ENCODE measurements at places on chromosomes 1 and 21.

- no peaks in the 10 kb centered on the region for H3K4me1 ChIP-seq
- H3K4me3 ChIP-seq = no peak overlapping the region
- H3K27ac ChIP-seq = peak overlapping the region; percentile 76
- no peaks in the 10 kb centered on the region for H3K27me3 ChIP-seq
- no peak for DNase-seq
- H3K36me3 ChIP-seq = no peaks in the 10 kb centered on the region
These were observed 4.5 kb downstream of the EPHA2 start for GRCh38 chr1:16151196-16151994.

GRCh38 chr1:155931332-155932038, 2.7 kb downstream of the KHDC4 start:
- no peak overlapping the region for H3K27ac ChIP-seq
- peaks cover 9% of the 10 kb centered on the region for H3K36me3 ChIP-seq
- no peak for DNase-seq
- H3K27me3 ChIP-seq = no peaks in the 10 kb centered on the region

DNA sequence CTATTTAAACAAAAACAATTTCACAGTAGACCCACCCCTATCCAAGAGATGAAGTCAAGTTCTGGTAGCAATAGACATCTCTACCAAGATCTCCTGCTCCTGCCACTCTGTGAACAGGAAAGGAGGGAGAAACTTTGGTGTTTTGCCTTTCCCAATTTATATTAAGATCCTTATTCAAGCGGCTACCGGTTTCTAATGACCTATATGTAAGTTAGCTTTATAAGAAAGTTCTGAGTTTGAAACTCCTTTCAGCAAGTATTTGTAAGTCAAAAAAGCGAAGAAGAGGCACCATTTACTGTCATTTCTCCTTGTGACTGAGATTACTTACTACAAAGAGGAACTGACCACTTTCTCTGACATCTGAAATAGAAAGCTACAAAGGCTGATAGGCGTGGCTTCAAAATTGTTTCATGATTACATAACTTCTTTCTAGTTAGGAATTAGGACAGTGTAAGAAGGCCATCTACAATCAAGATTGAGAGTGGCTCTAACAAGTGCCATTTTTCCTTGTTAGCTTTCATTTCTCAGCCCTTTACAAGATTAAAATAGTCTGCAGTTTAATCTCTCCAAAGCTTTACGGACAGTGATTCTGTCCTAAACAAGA, at the start of gene MNDA:
MNDA (plus strand) TSS at position 448 of the 604 bp plus-strand sequence. CDS start 10,803 bp downstream, outside the sequence.
- no peaks in the 10 kb centered on the region for H3K4me1 ChIP-seq
- no peak for DNase-seq
- H3K27ac ChIP-seq = no peak within 1 kb of the TSS
- H3K36me3 ChIP-seq = no peaks in the 10 kb centered on the region

DNA sequence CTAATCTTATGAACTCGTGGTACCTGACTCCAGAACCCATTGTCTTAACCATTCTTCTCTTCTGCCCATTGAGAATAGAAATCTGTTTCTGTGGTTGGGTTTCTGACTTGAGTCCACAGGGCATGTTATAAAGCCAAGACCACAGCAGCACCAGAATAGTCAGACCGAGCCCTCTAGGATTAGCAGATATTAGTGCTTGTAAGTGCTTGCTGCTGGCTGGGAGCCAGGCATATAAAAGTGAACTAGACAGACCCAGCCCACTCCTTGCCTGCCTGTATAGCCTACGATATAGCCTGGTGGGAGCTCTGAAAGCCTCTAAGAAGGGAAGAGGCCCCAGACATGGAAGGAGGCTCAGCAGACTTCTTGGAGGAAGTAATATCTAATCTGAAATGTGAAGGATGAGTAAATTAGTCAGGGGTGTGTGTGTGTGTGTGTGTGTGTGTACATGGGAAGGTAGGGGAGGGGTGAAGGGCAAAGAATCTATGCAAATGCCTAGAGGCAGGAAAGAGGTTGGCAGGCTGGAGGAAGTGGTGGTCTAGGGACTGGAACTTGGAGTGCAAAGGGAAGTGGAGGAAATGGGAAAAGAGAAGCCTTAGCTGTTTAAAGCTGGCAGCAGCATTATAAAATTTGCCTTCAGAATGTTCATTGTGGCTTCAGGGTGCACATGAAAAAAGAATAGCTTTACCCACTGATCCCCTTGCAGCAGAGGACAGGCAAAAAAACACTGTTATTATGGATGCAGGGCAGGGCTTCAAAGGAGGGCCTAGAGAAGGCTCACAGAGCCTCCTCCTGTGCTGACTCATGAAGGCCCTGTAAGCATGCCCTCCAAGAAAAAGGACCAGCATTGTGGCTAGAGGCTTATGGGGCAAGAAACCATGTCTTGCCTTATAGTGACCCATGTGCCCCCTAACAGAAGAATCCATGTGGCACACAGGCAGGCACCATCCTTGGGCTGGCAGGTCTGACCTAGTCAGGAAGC, 169.2 kb downstream of the LMX1A start:
- H3K27me3 ChIP-seq = no peaks in the 10 kb centered on the region
- H3K4me1 ChIP-seq = no peaks in the 10 kb centered on the region
- peak; percentile 10 for DNase-seq
- H3K36me3 ChIP-seq = no peaks in the 10 kb centered on the region
- H3K27ac ChIP-seq = no peak overlapping the region

DNA sequence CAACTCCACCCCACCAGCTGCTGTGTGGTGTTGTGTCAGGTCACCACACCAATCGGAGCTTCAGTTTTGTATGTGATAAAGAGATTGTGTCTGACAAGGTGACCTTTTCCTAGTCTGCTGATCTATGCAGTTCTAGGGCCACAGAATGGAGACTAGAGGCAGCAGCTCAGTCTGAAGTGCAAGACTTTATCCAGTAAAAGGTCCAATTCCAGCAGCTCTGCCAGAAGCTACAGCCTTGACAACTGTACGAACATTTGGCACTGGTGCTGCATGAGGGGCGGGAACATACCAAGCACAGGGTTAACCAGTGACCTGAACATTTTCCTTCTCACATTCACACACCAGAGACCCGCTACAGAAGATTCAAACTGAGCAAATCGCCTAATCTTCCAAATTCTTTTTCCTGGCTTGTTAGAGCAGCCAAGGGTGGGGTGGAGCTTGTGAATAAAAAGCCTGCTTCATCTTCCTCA, 9.3 kb downstream of the FMO1 start:
- no peaks in the 10 kb centered on the region for H3K36me3 ChIP-seq
- H3K27ac ChIP-seq = no peak overlapping the region
- no peak for DNase-seq
- H3K27me3 ChIP-seq = no peaks in the 10 kb centered on the region
- H3K4me1 ChIP-seq = no peaks in the 10 kb centered on the region

DNA sequence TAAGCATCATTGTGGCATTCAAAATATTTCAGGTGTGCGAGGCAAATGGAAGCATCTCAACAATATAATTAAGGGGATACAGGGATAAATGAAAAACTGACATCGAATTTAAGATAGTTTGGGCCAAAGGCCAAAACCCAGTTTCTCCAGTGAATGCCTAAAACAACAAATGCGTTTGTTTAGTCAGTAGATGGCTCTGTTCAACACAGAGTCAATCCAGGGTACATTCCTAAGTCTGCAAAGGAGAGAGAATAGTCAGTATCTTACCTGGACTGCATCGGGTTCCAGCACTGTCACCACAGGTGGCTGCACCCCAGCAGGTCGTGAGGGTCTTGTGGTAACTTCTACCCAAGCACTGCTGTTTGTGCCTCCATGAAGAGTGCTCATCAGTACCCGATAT, 321.1 kb downstream of the KCTD3 start:
- no peaks in the 10 kb centered on the region for H3K36me3 ChIP-seq
- H3K4me1 ChIP-seq = no peaks in the 10 kb centered on the region

DNA sequence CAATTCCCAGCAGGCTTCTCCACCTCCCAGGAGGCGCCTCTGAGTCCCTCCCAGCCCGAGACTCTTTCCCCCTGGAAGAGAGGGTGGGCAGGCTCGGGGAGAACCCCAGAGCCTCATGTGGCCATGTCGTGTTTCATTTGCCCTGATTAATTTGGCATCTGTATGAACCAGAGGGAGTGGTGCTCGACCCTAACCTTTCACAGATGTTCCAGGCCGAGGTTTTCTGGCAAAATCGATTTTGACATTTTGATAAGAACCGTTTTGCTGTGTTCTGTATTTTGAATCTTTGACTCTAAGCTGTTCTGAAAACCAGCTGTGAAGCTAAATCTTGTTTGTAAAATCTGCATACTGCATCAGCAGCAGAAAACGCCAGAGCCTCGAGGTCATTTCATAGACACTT, 367.4 kb downstream of the CAMTA1 start:
- no peaks in the 10 kb centered on the region for H3K27me3 ChIP-seq
- H3K4me1 ChIP-seq = no peaks in the 10 kb centered on the region
- no peak for DNase-seq
- no peak overlapping the region for H3K4me3 ChIP-seq

DNA sequence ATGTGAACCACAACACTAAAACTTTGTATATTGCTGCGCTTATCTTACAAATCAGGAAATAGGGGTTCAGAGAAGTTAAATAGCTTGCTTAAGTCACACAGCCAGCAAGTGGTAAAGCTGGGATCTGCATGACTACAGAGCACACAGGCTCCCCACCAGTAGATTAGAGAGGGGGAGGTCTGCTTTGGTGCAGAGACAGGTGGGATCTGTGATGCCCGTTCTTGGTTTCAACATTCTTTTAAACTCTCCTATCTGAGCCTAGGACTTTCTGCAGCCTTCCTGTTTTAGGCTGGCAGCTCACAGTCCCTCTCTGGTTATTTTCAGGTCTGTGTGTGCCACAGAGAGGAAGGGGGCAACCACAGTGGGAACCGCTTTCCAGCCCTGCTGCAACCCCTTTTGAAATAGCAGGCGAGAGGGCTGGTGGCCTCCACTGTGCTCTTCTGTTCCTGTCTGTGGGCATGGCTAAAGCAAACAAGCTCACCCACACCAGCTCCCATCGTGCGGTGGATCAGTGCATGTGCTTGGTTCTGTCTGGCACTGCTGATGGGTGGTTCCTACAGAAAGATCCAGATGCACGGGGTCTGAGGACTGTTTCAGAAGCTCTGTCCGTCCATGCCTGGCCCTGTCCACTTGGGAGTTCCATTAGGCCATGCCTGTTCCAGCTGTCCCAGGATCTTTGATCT, 1.7 kb upstream of the IL6R start:
- H3K27ac ChIP-seq = no peak overlapping the region
- H3K27me3 ChIP-seq = no peaks in the 10 kb centered on the region
- no peak overlapping the region for H3K4me3 ChIP-seq
- no peaks in the 10 kb centered on the region for H3K36me3 ChIP-seq
- H3K4me1 ChIP-seq = no peaks in the 10 kb centered on the region

DNA sequence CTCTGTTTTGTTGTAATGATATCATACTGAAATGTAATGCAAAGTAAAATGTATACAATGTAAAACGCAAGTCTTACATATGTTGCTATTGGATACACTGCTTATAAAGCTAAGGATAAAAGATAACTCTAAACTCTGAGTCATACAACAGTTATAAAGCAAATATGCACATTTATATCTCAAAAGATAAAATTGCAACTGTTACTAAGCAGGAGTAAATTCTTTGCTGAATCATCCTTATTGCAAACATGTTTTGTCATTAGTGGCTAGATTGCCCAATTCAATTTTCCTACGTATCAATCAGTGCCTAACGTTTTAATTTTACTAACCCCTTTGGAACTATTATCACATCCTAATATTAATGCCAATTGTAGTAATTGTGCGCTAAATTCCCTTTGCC, 762.9 kb downstream of the LTN1 start:
- no peak for DNase-seq
- no peaks in the 10 kb centered on the region for H3K36me3 ChIP-seq
- no peak overlapping the region for H3K27ac ChIP-seq
- H3K27me3 ChIP-seq = no peaks in the 10 kb centered on the region
- no peak overlapping the region for H3K4me3 ChIP-seq
- no peaks in the 10 kb centered on the region for H3K4me1 ChIP-seq

DNA sequence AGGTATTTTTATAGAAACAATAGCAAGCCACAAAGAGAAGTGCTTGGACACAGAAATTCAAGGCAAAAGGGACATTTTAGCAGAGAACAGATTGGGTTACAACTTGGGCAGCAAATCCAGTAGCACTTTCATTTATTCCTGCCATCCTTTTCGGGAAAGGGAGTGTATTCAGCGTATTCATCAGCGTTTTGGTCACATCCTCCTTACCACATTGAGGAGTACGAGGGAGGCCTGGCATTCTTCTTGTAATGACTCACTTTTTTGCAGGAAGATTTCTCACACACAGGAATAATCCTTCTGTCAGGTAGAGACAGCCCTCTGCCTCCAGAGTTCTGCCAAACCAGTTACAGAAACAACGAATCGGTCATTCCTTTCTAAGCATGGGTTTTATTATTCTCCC, 18.1 kb upstream of the FAM78B start:
- no peak overlapping the region for H3K4me3 ChIP-seq
- H3K27ac ChIP-seq = no peak overlapping the region
- no peaks in the 10 kb centered on the region for H3K4me1 ChIP-seq
- DNase-seq = no peak
- no peaks in the 10 kb centered on the region for H3K27me3 ChIP-seq
- no peaks in the 10 kb centered on the region for H3K36me3 ChIP-seq

- no peaks in the 10 kb centered on the region for H3K4me1 ChIP-seq
- H3K27me3 ChIP-seq = no peaks in the 10 kb centered on the region
- H3K36me3 ChIP-seq = no peaks in the 10 kb centered on the region
These were observed 20.7 kb downstream of the TRIM62 start for GRCh38 chr1:33161061-33161681.

- no peaks in the 10 kb centered on the region for H3K4me1 ChIP-seq
- no peak overlapping the region for H3K4me3 ChIP-seq
- H3K36me3 ChIP-seq = no peaks in the 10 kb centered on the region
These were observed 32.3 kb downstream of the KIAA2013 start for GRCh38 chr1:11893907-11894251.

DNA sequence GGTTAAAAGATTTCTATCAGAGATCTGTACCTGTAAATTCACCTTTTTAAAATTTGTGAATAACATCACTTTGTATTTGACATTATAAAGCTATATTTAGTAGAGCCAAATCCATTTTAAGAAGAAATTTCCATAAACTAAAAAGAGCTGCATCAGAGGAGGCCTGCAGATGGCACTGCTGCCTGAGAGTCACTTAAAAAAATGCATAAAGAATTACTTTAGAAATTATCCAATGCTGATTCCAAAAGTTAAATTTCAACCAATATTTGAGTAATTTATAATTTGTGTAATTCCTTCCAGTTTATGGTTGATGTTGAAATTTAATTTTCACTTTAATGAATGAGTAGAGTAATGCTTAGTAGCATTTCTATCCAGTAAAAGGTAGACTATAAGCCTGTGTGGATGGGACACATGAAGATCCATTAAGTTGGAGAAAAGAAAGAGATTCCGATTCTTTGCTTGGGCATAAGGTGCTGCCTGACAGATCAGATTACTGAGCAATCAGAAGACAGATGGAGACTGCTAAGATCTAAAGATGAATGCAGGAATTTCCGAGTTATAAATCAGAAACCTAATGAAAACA, 20.7 kb upstream of the RPE65 start:
- no peak for DNase-seq
- no peak overlapping the region for H3K4me3 ChIP-seq
- H3K4me1 ChIP-seq = no peaks in the 10 kb centered on the region
- no peak overlapping the region for H3K27ac ChIP-seq
- H3K27me3 ChIP-seq = no peaks in the 10 kb centered on the region
- no peaks in the 10 kb centered on the region for H3K36me3 ChIP-seq

GRCh38 chr1:114032271-114033215, 53.3 kb downstream of the OLFML3 start:
- H3K4me3 ChIP-seq = no peak overlapping the region
- no peak for DNase-seq
- no peak overlapping the region for H3K27ac ChIP-seq
- H3K27me3 ChIP-seq = no peaks in the 10 kb centered on the region
- no peaks in the 10 kb centered on the region for H3K36me3 ChIP-seq

GRCh38 chr21:38272215-38272614, 15.4 kb downstream of the KCNJ15 start:
- H3K4me1 ChIP-seq = peaks cover 2% of the 10 kb centered on the region
- no peak for DNase-seq

- H3K27ac ChIP-seq = no peak overlapping the region
- no peak overlapping the region for H3K4me3 ChIP-seq
- DNase-seq = no peak
- no peaks in the 10 kb centered on the region for H3K36me3 ChIP-seq
- H3K4me1 ChIP-seq = no peaks in the 10 kb centered on the region
These were observed 13.3 kb downstream of the RSPO1 start for GRCh38 chr1:37621326-37621870.

Data from prostate gland (tissue), 2 donors.